ENCODE measurements at places on chromosomes 13 and 19. TPM values are rescaled to one million over a fixed set of nuclear protein-coding genes. Genes with fewer than 3 reads are reported as not detected.

DNA sequence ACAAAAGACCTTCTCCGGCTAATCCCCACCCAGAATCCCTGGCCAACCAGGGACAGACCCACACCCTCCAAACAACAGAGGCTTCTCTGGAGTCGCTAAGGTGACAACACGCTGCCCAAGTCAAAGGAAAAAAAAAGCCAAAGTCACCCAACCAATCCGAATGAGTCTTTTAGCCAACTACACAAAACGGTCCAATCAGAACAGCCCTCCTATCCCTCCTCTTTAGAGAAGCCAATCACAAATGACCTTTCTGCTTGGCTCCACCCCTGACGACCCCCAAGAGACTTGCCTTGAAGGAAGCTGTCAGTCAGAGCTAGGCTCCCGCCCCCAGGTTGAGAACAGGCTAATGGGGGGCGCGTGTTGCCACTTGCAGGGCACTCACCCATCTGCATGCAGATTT is 6.6 kb upstream of the FBXW9 start:
- peak; percentile 38 for DNase-seq

The NLRP4 gene
- total RNA-seq: 0.05 TPM

- DNase-seq: no peak
These were observed 10.1 kb upstream of the INSL3 start for GRCh38 chr19:17831419-17831888.

The UGGT2 gene
- total RNA-seq: 24.0 TPM

DNA sequence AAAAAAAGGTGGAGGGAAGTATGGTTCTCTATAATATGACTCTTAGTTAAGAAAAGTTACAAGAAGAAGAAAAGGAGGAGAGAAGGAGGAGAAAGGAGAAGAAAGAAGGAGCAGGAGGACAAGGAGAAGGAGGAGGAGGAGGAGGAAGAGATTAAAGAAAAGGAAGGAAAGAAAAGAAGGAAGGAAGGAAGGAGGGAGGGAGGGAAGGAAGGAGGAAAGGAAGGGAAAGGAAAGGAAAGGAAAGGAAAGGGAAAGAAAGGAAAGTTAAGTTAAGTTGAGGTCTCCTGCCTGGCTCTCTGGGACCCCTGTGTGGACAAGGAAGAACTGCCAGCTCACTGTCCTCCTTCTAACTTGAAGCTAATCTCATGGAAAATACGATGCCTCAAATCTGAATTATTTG is 429.5 kb downstream of the TSHZ3 start:
- no peak for DNase-seq

Measured in M059J (cell line).